ENCODE measurements at places on chromosomes 1 and 21.

- no peak for DNase-seq
Observed at GRCh38 chr1:160040476-160040875, 8.7 kb upstream of the PIGM start.

GRCh38 chr1:78520216-78520615, 29.4 kb downstream of the PTGFR start:
- DNase-seq: no peak

DNA sequence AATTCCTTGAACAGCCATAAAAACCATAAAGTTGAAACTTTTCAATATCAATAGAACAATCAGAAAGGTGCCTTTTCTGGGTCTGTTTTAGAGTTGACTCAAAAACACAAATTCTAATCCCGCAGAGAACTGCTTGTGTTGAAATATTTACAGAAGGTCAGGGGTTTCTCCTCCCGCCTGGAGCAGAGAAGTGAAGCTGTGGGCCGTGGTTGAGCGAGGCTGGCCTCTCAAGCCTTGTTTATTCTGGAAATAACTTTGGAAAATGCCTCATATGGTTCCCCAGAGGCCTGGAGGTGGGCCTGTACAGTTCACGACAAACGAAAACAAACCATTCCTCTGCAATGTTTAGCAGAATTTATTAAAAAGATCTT, 90.8 kb upstream of the ERRFI1 start:
- no peak for DNase-seq

- DNase-seq: no peak
Observed at GRCh38 chr1:231883382-231883781, 256.8 kb downstream of the DISC1 start.

GRCh38 chr1:16720351-16721223, 19.7 kb upstream of the RNU1-4 start:
- no peak for DNase-seq

GRCh38 chr21:44895859-44896258, 22.4 kb upstream of the PTTG1IP start:
- DNase-seq: no peak

- DNase-seq: no peak
Observed at GRCh38 chr1:42046761-42047507, 106.3 kb upstream of the GUCA2B start.

DNA sequence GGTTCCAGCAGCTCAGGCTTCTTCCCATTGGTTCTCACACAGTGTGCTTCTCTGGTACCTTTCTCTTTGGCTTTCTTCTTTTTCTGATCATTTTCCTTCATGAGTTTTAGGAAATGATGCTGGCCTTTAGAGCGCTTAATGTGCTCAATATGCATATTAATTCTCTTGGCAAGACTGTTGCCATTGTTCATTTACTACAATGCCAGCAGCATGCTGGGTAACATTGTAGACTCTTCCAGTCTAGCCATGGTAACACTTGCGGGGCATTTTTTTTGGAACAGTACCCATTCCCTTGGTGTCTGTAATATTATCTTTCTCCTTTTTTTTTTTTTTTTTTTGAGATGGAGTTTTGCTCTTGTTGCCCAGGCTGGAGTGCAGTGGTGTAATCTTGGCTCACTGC, 21.7 kb downstream of the UBE4B start:
- DNase-seq: no peak

DNA sequence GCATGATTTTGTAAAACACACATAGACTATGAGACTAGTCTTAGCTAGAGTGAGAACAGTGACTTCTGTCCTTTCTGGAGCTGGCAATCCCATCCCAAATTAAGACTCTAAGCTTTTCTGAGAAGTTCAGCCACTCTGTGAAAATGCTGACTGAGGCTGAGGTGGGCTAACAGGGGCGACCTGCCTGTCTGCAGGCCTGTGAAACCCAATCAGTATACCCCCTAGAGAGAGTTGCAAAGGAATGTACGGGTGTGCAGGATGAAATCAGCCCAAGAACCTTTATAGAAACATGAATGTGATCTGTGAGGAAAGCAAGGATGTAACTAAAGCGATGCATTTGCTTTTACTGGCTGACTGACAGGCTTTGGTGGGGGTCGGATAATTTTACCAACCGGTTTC, 16.0 kb upstream of the TBX15 start:
- DNase-seq: no peak

DNA sequence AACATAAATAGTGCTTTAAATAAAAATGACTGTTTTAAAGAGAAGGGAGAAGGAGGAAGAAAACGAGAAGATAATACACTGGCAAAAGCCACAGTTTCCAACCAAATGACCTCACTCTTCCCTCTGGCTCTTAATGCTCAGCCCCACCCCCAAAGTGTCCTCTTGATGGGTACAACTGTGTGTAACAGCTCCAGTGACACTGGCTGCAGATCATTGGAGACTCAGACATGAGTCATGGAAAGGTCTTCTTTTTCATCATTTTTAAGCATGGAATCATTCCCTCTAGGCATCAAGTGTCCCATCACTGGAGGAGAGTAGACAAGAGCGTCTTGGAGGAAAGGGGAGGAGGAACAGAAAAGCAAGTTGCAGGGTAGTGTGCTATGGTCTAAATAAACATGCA, 333.0 kb downstream of the PAPPA2 start:
- DNase-seq: no peak

DNA sequence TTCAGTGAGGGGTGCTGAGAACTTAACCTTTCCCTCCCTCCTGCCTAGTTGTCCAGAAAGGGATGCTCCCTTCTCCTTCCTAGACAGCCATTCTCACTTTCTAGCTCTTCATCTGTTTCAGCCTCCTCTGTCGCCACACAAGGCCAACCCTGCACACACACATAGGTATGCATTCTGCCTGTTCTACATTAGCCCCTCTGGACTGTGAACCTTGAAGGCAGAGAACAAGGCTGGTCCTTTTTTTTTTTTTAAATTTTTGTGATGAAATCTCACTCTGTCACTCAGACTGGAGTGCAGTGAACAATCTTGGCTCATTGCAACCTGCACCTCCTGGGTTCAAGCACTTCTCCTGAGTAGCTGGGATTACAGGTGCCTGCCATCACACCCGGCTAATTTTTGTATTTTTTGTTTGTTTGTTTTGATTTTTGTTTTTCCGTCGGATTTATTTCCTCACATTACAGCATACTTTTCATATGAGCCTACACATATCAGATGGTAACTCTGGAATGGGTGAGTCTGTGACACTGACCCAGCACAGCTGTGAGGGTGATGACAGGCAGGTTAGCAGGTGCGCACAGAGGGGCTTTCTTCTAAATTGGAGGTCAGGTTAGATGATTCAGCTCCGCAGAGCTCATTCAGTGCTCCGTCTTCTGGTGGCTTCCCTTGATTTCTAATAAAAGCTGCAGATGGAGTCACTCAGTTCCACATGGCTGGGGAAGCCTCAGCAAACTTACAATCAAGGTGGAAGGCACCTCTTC, 4.9 kb upstream of the AKR1A1 start:
- DNase-seq: no peak

DNA sequence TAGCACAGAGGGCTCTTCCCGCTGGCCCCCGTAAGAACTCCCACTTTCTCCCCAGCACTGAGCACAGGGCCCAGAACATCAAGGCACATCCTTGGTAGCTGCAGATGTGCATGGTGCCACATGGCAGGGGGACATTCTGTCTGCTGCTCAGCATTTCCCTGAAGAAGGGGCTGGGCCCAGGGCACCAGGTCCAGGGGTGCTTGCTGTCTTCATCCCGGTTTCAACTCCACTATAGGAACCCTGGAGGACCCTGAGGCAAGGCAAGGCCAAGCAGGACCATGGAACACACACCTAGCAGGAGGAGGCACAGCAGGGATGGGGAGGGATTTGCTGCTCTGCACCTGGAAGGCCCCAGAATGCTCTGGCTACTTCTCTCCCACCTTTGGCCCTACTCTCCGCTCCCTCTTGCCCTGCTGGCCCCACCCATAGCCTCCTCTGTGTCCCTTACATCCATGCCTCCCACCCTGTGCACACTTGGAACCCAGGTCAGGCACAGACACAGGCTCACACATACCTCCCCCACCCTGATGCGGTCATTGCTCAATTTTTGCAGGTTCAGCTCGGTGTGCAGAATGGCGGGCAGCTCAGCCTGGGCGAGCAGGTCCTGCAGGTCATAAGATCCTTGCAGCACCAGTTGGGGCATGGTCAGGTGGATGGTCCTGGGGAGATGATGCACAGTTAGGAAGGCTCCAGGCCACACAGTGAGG, 10.1 kb downstream of the AGT start:
- no peak for DNase-seq

DNA sequence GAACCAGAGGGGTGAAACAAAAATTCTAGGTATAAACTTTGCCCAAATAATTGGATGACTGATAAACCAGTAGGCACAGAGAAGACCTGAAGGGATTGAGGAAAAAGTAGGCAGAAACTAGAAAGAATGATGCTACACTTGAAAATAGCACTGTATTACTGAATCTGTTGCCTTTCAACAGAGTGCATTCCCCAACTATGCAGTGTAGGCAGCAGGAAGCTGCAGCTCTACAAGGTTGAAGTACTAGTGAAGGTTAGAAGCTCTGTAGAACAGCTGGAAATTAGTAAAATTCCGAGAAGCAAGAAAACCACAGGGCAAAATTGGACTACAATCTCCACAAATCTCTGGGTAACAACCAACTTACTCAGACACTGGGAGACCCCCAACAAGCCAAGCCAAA, 27.4 kb downstream of the ZNF644 start:
- no peak for DNase-seq

- DNase-seq: no peak
Observed at GRCh38 chr1:47579809-47580208, 142.0 kb downstream of the FOXD2 start.

GRCh38 chr1:114150016-114150415, 3.7 kb downstream of the SYT6 start:
- no peak for DNase-seq

DNA sequence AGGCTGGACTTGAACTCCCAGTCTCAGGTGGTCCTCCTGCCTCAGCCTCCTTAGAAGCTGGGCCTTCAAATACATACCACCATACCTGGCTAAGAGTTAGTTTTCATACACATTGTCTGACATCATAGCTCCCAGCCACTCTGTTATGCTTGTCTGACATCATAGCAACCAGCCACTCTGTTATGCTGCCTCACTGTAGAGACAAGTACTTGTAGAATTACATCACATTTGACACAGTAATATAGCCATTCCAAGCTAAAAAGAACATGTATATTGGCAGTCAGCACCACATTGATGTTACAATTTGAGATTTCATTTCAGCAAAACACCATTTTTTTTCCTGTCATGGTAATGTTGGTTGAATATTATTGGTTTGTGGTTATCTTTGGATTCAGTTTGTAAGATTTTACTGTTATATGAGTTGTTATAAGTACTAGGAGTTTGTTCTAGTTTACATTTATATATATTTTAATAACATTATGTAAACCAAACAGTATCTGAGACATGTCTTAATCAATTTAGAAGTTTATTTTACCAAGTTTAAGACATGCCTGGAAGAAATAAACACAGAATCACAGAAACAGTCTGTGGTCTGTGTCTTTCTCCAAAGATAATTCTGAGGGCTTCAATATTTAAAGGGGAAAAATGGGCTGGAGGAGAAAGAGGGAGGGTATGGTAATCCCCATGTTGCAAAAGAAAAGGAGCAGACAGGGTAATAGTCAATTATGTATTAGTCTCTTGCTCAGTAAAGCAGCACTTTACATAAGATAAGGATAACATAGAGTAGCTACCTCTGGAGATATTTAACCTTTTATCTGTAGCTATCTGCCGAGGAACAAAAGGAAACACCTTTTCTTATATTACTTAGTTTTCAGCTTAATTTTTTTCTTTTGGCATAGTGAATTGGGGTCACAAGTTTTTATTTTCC, 43.0 kb downstream of the XPR1 start:
- DNase-seq: no peak

- DNase-seq: no peak
Observed at GRCh38 chr1:34711485-34711884, 43.4 kb upstream of the GJB5 start.

DNA sequence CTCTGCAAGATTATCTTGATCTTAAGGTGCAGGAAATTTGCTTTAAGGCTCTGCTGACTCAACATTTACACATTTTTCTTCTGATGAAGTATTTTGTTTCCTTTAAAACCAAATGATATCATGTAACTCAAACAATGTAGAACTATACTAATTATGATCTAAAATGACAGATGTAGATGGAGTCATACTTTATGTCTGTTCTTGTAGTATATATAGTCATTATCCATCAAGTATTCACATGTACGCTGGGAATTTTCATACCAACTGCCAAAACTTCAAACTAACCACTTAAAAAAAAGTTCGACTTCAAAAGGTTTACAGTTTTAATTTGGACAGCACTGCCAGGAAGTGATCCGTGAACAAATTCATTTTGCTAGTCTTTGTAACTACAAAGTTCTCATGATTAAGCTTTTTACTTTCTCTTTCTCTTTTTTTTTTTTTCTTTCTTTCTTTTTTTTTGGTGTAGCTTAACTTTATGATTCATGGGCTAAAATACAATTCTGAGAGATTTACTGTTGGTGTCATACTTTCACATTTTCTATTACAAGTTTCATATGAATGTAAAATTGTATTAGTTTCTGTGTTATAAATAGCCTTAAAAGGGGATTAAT, 509.0 kb upstream of the CXADR start:
- no peak for DNase-seq

DNA sequence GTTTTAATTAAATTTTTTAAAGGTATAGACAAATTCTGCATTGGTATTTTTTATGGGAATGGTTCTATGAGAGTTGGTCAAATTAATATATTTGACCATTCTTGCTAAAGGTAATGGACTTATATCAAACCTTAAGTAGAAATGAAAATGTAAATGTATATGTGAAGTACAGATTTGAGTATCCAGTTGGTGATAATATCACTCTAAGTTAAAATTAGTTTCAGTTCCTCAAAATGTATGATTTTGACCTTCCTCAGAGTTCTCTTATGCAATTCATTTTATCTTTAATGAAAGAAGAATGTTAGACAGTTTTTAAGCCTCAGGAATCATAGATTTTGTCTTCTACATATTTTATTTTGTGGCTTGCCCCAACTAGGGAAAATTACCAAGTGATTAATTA, 1291.5 kb upstream of the B3GALT2 start:
- no peak for DNase-seq
